ENCODE measurements at places on chromosomes 11 and 22. TPM values are rescaled to one million over a fixed set of nuclear protein-coding genes. Genes with fewer than 3 reads are reported as not detected.

GRCh38 chr22:36613958-36614357 lies 85.0 kb upstream of the EIF3D start:
- no peak for DNase-seq

- no peak for DNase-seq
Measured at GRCh38 chr11:59776210-59777066, 21.3 kb downstream of the STX3 start.

- no peak for DNase-seq
Measured at GRCh38 chr22:38984224-38984623, 2.1 kb downstream of the APOBEC3B start.

- no peak for DNase-seq
Measured at GRCh38 chr11:10500757-10501684, 40.0 kb downstream of the RNF141 start.

DNA sequence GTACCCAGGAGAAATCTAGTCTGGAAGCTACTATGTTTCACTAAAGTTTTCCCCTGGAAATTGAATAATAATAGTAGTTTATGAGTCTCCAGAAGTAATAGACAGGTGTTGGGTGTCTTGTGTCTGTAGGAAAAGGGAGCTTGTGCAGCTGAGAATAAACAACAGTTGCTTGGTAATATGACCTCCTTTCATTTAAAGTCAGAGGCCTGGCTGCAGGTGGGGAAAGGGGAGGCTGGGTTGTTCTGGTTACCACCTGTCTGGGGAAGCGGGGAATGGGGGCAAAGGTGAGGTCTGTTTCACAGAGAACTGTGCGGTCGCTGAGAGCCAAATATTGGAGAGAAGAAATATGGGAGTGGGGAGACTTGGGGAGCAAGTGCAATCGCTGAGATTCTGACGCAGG lies 3.3 kb upstream of the GRAMD1B start:
- DNase-seq = no peak

DNA sequence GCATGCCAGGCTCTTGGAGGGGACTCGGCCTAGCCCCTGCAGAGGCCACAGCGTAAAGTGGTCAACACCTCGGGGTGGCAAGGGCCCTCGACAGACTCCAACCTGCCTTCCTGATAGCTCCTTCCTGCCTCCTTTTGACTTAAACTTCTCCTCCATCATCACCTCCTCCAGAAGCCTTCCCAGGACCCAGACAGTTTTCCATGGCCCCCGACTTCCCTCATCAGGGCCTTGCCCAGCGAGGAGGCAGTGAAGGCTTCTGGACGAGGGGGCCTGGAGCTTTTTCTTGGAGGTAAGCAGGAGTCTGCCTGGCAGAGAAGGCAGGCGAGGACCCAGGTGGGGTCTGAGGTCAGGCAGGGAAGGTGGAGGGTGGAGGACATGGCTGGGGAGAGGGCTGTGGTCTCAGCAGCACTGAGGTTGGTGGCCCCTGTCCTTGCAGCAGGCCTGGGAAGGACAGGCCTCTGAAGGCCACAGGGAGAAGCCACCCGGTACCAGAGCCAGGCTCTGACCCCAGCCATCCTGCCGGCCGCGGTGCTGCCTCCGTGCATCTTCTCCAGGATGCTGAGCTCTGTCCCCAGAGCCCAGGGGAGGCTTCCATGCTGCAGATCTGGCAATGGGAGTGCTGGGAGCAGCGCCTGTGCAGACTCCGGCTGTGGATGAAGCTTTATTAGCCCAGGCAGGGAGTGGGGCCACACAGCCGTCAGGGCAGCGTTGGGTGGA lies 81.4 kb downstream of the WNT7B start:
- DNase-seq = no peak

The APOA5 gene
- polyA plus RNA-seq = 0.07 TPM
